Activated T-helper 2 cell treated with anti-CD3 and anti-CD28 coated beads, Interferon-gamma antibody, Interleukin-2, Interleukin-4, amounts not matched to agents 10 μg/mL and 5 μg/mL and 100 μg/mL, durations not matched to agents 14 hours and 24 hours and 36 hours (primary cell): ENCODE measurements at places on chromosomes 13 and 19.

GRCh38 chr13:98981369-98982080 lies 3.7 kb upstream of the DOCK9 start:
- H3K4me1 ChIP-seq: peaks cover 34% of the 10 kb centered on the region
- no peak overlapping the region for H3K4me3 ChIP-seq
- peaks cover 5% of the 10 kb centered on the region for H3K36me3 ChIP-seq
- no peaks in the 10 kb centered on the region for H3K27me3 ChIP-seq

GRCh38 chr13:94548821-94549231 lies 47.1 kb downstream of the TGDS start:
- peaks cover 2% of the 10 kb centered on the region for H3K36me3 ChIP-seq
- H3K27ac ChIP-seq: peak overlapping the region; percentile 95
- H3K27me3 ChIP-seq: peaks cover 4% of the 10 kb centered on the region
- H3K4me3 ChIP-seq: peak overlapping the region; percentile 77
- peaks cover 12% of the 10 kb centered on the region for H3K4me1 ChIP-seq
- DNase-seq: peak; percentile 45

DNA sequence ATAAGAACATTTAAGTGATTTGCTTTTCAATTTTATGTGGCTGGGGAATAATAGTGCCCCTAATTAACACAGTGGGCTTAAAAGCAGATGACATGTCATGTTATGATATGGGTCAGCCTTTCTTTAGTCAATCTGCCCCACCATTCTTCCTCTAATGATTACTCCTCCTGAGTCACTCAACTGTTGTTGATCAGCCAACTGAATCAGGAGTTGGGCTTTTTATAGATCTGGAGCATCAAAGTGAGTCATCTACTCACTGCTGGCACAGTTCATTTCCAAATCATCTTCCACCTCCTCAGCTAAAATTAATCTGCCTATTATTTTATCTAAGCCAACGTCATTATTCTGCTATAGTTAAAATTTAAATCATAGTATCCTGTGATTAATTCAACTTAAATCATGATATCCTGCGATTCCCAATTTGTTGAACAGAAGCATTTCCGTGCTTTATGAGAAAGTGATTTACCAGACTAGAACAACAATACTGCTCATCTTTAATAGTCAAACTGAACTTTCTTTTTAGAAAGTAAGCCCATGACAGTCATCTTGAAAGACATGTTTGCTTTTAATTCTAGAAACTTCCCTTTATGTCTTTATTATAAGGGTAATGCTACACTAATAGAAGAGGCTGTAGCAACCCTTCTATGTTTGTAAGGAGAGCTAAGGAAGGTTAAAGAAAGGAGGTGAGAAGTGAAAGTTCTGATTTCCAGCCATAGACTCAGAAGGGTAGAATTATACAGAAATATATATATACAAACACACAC lies 551.4 kb downstream of the TBC1D4 start:
- H3K4me3 ChIP-seq: no peak overlapping the region
- no peak overlapping the region for H3K27ac ChIP-seq
- no peaks in the 10 kb centered on the region for H3K27me3 ChIP-seq
- H3K4me1 ChIP-seq: no peaks in the 10 kb centered on the region

DNA sequence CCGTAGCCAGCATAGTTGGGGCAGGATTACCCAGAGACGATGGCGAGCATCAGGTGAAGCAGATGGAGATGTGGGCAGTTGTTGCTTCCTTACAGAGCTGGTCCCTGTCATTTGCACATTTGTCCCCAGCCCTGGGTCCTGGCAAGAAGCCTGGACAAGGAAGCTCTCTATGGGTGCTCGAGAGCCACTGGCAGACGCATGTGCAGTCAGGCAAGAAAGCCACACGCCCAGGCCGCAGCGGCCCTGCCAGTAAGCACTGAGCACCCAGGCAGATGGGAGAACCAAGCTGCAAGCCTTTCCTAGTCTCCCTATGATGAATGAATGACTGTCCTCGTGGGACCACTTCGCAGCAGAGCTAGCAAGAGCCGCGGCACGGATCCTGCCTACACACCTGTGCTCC lies 182.8 kb downstream of the FOXO1 start:
- H3K36me3 ChIP-seq: peaks cover 6% of the 10 kb centered on the region
- no peaks in the 10 kb centered on the region for H3K27me3 ChIP-seq
- no peak for DNase-seq
- no peak overlapping the region for H3K4me3 ChIP-seq

DNA sequence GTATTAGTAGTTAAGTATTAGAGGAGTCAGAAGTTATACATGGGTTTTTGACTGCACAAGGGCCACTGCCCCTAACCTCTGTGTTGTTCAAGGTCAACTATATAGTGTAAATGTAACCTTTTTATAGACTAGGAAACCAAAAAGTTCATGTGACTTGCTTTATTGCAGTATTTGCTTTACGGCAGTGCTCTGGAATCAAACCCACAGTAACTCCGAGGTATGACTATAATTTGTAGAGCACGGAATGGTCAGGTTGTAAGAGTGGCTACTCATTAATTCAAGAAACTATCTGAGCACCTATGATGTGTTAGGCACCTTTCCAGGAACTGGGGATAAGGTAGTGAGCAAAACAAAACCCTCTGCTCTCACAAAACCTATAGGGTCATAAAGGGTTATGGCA lies 22.2 kb downstream of the SUPT20H start:
- H3K27me3 ChIP-seq: no peaks in the 10 kb centered on the region
- H3K4me1 ChIP-seq: peaks cover 2% of the 10 kb centered on the region
- no peak overlapping the region for H3K27ac ChIP-seq

DNA sequence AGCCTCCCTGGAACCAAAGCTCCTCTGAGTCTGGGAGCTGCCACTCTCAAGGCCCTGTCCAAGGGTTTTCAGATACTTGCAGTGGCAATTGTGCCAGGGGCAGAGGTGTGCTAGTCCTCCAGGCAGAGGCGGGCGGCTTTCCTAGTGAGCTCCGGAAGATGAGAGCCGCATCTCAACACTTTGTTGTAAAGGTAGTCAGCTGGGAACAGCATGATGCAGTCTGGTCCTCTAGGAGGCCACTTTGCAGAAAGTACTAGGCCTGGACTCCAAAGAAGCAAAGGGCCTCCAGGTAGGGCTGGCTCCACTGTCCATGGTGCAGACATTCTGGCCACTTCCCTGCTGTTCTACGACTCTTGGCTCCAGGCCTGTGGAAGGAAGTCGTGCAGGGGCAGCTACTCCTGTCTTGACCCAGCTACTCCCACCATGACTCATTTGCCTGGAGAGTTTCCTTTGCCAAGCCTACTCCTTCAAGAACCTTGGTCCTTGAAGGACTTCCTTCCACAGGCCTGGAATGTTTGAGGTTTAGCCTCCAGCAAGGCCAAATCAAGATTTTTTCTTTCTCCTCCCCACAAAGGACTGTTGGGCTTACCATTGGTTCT lies 9.9 kb upstream of the ZNF536 start:
- H3K27me3 ChIP-seq: peaks cover 17% of the 10 kb centered on the region
- no peak overlapping the region for H3K4me3 ChIP-seq
- H3K4me1 ChIP-seq: no peaks in the 10 kb centered on the region
- no peaks in the 10 kb centered on the region for H3K36me3 ChIP-seq
- no peak for DNase-seq

- H3K4me3 ChIP-seq: no peak overlapping the region
- H3K4me1 ChIP-seq: no peaks in the 10 kb centered on the region
- no peak for DNase-seq
- H3K27me3 ChIP-seq: no peaks in the 10 kb centered on the region
- no peaks in the 10 kb centered on the region for H3K36me3 ChIP-seq
- no peak overlapping the region for H3K27ac ChIP-seq
Measured at GRCh38 chr13:28867564-28867963, 47.4 kb downstream of the MTUS2 start.

- H3K4me3 ChIP-seq: no peak overlapping the region
- H3K27ac ChIP-seq: no peak overlapping the region
- H3K4me1 ChIP-seq: no peaks in the 10 kb centered on the region
- no peaks in the 10 kb centered on the region for H3K27me3 ChIP-seq
- peaks cover 39% of the 10 kb centered on the region for H3K36me3 ChIP-seq
Measured at GRCh38 chr19:55223291-55224037, 5.1 kb downstream of the TMEM86B start.

- H3K27me3 ChIP-seq: no peaks in the 10 kb centered on the region
- no peak for DNase-seq
- no peak overlapping the region for H3K27ac ChIP-seq
- H3K36me3 ChIP-seq: peaks cover 28% of the 10 kb centered on the region
- no peaks in the 10 kb centered on the region for H3K4me1 ChIP-seq
- no peak overlapping the region for H3K4me3 ChIP-seq
Measured at GRCh38 chr13:41610404-41610803, 153.1 kb downstream of the RGCC start.

GRCh38 chr13:59510386-59510785 lies 653.3 kb downstream of the DIAPH3 start:
- no peaks in the 10 kb centered on the region for H3K4me1 ChIP-seq
- no peaks in the 10 kb centered on the region for H3K36me3 ChIP-seq
- H3K4me3 ChIP-seq: no peak overlapping the region
